ENCODE measurements at places on chromosomes 2 and 18.
A peak's percentile ranks its signal among the peaks of the same experiment; 100 is the strongest.

DNA sequence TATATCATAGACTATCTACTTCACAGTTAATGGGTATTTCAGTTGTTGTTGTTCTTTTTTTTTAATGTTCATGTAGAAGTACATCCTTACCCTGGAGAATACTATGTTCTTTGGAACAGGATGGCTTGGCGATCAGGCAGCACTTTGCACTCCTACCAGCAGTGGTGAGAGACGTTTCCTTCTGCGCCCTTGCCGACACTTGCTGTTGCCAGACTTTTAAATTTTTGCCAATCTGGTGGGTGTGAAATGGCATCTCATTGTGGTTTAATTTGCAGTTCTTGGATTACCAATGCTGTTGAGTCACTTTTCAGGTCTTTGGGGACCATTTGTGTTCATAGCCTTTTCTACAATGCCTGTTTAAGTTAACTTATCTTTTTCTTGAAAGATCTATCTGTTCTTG is 197.3 kb downstream of the SH3RF3 start:
- DNase-seq: no peak

DNA sequence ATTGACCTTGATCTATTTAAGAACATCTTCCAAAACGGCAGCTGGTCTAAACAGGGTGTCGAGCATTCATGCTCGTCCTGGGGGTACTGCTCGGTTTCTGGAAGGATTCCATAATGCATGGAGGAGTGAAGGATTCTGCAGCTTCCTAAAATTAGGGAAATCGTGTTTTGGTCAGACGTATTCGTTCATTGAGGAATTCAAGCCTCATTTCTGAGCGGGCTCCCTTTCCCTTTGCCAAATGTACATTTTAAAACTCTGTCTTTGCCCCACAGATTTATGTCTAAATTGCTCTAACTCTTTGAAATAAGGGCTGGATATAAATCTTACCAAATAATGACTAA is 144.0 kb downstream of the BCL11A start:
- no peak for DNase-seq

DNA sequence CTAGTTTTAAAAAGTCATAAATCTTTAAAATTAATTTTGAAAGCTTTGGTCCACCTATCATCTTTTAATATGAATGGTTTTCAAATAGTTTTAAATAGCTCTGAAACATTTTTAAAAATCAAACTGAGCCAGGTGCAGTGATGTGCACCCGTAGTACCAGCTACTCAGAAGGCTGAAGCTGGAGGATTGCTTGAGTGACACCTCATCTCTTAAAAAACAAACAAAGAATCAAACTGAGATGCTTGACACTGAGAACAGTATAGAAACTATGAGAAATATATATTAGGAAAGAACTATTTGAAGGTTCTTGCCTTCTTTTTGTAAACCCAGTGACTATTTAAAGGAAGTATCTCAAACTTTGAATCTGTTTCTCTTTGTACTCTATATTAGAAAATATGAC is 67.4 kb downstream of the BARD1 start:
- no peak for DNase-seq

- DNase-seq: no peak
Measured at GRCh38 chr18:47191961-47192360, 15.8 kb upstream of the IER3IP1 start.

DNA sequence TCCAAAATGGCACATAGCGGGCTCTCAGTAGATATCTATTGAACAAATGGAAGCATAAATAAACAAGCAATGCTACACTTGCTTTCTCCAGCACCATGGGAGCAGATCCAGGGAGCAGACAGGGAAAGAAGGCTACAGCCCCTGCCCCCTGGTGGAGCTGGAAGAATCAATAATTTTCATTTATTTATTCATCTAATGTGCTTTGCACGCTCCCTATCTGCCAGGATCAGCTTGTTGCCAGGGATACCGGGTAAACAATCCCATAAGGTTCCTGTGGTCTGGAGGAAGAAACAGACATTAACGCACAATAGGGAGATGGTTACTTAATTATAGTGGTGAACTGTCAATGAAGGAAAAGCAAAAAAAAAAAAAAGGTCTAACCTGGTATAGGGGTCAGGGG is 40.1 kb upstream of the CLASP1 start:
- DNase-seq: no peak

DNA sequence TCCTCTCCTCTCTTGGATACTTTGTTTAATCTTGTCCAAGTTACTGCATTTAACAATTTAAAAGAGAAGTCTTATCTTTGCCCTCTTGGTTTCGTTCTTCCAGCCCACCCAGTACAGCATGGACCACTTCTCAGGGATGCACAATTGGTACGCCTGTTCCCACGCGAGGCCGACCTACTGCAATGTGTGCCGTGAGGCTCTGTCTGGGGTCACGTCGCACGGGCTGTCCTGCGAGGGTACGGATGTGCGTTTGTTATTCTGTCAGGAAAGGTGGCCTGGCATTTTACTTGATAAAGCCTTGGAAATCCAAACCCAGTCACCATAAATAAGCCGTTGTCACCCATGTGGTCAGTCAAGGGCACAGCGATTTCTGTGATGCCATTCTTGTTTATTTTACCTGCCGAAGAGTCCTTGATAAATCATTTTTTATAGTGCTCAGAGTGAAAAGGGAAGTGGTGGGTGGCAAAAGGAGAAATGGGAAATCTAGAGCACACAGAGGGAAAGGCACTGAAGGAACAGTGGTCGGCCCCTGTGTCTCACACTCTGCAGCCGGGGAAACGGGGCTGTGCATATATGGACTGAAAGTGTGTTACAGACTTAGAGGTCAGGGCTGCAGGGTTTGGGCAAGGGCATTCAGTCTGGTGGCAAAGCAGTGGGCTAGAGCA is 80.5 kb downstream of the DGKD start:
- peak; percentile 13 for DNase-seq

- no peak for DNase-seq
Measured at GRCh38 chr18:56294484-56295183, 343.8 kb downstream of the TXNL1 start.

DNA sequence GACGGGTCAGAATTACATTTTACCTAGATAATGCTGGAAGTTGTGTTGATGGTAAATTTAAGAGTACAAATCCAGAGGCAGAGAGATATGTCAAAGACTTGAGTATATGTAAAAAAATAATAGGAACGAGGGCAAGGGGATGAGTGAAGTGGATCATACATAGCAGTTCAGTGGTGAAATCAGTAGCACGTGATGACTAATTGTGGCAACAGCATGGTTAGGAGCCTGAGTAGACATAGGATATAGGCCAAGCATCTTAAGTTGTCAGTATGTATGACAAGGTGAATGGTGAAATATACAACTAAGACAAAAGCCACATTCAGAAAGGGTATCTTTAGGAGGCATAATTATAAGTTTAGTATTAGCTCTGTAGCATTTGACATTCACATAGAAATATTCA is 826.5 kb upstream of the PIK3C3 start:
- DNase-seq: no peak

GRCh38 chr2:217335341-217335966 is 475.6 kb upstream of the TNP1 start:
- no peak for DNase-seq

DNA sequence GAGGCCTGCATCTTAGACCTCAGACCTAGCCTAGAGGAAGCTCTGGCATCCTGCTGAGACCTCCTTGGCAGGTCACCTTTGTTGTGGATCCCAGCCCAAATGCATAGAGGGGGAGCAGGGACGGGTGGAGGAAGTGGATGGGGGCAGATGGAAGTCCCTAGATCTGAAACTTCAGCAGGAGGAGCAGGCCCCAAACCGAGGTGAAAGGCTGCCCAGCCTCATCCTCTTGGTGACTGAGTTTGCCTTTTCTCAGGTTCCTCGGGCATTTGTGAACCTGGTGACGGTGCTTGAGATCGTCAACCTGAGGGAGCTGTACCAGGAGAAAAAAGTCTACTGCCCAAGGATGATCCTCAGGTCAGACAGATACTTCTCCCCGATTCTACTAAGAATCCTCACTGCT is 86.3 kb downstream of the PLB1 start:
- no peak for DNase-seq

DNA sequence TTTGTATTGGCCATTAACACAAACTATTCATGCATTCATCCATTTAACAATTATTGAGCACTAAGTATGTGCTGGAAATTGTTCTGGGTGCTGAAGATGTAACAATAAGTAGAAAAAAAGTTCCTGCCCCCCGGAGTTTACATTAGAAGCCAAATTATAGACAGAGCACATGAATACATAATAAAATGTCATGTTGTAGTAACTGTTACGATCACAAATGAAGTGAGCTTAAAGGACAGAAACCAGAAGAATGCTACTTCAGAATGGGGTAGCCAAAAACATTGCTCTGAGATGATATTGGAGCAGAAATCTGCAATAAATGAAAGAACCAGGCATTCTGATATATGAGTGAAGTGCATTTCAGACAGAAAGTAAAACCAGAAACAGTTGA is 256.0 kb upstream of the SETBP1 start:
- DNase-seq: no peak

DNA sequence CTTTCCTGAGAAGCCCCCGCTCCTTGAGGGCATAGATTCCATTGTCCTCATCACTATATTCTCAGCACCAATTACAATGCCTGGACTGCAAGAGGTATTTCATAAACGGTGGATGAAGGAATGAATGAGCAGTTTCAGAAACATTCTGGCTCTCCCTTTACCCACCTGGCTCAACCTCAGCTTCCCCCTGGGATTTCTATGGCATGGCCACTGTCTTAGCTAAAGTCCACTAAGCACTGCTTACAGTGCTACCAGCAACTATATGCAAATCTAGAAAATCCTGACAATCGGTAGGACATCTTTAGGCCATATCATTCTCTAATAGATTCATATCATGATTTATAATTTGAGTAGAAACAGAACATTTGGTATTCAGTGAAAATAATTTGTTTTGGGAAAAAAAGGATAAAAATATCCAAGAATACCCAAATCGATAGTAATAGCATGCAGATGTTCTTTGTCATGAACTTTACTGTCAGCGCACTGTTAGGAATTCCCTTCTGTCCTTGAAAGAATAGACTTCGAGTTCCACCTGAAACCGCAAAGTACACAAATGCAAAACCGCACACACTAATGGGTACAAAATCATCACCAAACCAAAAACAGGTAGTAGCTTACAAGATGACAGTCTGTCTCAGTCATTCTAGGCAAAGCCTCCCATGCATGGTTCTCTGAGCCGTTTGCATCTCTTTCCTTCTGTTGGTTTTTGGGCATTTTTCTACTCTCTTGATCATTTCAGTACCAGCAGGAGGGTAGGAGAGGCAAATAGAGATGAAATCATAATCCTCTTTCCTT is 303.6 kb upstream of the ID2 start:
- DNase-seq: no peak

GRCh38 chr2:18834341-18834740 is 245.0 kb upstream of the NT5C1B start:
- DNase-seq: no peak

GRCh38 chr2:219404291-219404910 is 13.8 kb upstream of the DES start:
- DNase-seq: no peak

DNA sequence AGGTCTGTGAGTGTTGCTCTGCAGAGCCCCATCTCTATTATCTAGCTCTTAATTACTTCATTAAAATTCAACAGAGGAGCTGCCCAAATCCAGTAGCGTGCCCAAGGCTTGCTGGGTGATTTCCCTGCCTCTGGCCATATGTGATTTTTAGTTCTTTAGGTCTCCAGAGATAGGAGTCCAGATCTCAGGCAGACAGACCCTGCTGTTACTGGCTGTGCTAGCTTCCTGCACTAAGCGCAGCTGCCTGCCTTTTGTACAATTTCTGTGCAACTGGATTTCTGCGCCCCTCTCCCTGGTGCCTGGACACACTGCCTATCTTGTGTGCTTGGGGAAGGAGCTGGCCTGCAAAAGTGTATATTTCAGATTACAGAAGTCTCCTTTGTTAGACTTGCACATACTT is 136.5 kb downstream of the TDRD15 start:
- DNase-seq: no peak

- no peak for DNase-seq
Measured at GRCh38 chr2:114543236-114543766, 100.9 kb downstream of the DPP10 start.

- DNase-seq: no peak
Measured at GRCh38 chr2:216375286-216375685, 3.0 kb upstream of the MARCHF4 start.

DNA sequence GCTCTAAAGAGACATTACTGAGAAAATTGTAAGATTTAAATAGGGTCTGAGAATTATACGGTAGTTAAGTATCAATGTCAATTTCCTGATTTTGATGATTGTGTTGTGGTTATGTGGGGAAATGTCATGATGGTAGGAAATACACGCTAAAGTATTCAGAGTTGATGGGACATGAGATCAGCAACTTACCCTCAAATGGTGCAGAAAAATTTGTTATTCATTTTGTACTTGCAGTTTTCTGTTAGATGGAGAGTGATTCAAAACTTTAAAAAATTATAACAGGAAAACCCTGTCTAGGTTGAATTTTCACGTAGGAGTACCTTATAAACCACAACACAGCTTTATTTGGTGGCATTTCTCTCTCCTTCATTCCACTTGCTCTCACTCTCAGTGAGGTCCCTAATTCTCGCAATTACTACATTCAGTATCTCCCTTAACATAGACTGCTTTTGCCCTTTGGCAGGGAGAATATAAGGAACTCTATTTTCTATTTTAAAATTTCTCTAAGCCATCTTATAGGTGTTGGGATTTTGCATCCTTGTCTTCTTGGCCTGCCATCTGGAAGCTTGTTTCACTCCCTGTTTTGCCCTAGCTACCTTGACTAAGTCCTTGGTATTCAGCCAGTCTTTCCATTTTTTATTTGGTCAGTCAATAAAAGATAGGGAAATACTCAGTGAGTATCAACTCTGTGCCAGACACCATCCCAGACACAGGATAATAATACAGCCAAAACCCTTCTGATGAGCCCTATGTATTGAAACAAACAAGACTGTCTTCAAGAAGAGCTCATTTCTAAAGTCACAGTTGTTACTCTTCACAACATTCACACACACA is 550.6 kb upstream of the ACVR2A start:
- no peak for DNase-seq

DNA sequence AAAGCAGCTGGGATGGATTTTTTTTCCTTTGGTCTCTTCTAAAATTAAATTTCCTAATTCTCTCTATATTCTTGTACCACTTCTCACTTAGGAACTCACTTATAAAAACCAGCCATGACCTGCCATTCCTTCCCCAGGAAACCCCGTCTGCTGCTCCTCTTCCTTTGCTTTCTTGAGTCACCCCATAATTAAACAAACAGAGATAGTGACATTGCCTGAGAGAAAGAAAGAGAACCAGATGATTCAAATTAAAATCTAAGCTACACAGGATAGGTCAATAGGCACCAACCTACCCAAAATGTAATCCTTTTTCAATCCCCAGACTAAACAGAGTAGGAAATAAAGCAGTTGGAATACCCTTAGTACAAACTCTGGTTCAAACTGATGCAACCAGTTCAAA is 9.7 kb downstream of the STK39 start:
- no peak for DNase-seq

GRCh38 chr2:96927405-96928171 is 57.7 kb upstream of the SEMA4C start:
- peak; percentile 72 for DNase-seq

GRCh38 chr2:99403084-99403483 is 65.9 kb downstream of the EIF5B start:
- DNase-seq: no peak

GRCh38 chr2:200746301-200746700 is 65.4 kb upstream of the BZW1 start:
- DNase-seq: no peak
